ENCODE measurements at places on chromosomes 16 and 17. TPM values are rescaled to one million over a fixed set of nuclear protein-coding genes. Genes with fewer than 3 reads are reported as not detected.

The KRTAP9-2 gene
- not detected for polyA plus RNA-seq

The ZG16 gene
- polyA plus RNA-seq: not detected

The PPP1R1B gene
- not detected for polyA plus RNA-seq

The KRT36 gene
- polyA plus RNA-seq: not detected

The RCVRN gene
- polyA plus RNA-seq: not detected

The NUPR1 gene
- not detected for polyA plus RNA-seq

The TEX19 gene
- not detected for polyA plus RNA-seq

The CACNG1 gene
- polyA plus RNA-seq: not detected

The SLC6A4 gene
- not detected for polyA plus RNA-seq

The NPIPA2 gene
- polyA plus RNA-seq: not detected

The HOXB3 gene
- 0.16 TPM for polyA plus RNA-seq

The RNF135 gene
- 10.8 TPM for polyA plus RNA-seq

The PRSS22 gene
- not detected for polyA plus RNA-seq

The NTN3 gene
- polyA plus RNA-seq: not detected
